Activated CD4-positive, alpha-beta T cell treated with anti-CD3 and anti-CD28 coated beads, Interleukin-2, amount 50 U/mL, for 1 hour (primary cell): ENCODE measurements at places on chromosomes 7 and 10.

DNA sequence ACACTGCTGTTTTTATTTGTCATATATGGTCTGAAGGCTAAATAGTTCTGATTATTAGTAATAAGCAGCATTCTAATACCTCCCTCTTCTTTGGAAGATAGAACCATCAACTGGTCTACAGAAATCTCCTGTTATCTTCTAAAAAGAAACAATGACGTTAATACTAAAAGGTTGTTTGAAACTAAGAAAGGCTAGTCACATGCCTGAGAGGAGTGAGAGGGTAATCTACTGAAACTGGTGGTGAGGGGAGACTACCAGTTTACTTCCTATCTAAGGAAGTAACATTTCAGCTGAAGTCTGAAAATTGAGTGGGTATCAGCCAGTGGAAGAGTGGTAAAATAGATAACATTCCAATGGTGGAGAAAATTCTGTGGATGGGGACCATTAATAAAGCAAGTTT is 48.4 kb downstream of the FGFBP3 start:
- no peak for DNase-seq

DNA sequence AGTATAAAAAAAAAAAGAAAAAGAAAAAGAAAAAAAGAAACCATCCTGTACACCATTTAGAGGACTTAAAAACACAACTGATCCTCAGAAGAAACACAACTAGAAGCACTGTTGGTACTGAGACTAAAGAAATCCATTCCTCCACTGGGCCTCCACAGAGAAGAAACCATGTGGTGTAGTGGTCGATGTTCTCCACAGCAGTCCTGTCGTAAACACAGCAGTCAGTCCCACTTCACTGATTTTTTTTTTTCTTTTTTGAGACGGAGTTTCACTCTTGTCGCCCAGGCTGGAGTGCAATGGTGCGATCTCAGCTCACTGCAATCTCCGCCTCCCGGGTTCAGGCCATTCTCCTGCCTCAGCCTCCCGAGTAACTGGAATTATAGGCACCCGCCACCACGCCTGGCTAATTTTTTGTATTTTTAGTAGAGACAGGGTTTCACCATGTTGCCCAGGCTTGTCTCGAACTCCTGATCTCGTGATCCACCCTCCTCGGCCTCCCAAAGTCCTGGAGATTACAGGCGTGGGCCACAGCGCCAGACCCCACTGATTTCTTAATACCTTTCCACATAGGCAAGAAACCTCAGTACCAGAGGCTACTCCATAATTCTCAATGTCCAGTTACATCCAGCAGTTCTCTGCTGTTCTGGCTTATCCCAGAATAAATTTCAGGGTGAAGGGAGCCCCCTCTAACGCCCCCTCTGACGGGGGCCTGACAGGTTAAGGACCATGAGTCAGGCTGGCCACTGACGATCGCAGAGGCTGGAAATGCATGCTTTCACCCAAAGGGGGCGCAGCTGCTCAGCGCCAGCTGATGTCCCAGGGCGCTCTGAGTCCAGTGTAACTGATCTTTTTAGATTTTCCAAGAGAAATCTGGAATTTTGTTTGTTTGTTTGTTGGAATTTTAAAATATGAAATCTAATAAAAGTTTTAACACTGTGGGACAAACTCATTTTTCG is 24.8 kb upstream of the FFAR4 start:
- no peak for DNase-seq

GRCh38 chr10:13942035-13942434 is 355.3 kb downstream of the PRPF18 start:
- DNase-seq = no peak

- DNase-seq = no peak
Measured at GRCh38 chr7:41731493-41732435, 28.9 kb upstream of the INHBA start.

DNA sequence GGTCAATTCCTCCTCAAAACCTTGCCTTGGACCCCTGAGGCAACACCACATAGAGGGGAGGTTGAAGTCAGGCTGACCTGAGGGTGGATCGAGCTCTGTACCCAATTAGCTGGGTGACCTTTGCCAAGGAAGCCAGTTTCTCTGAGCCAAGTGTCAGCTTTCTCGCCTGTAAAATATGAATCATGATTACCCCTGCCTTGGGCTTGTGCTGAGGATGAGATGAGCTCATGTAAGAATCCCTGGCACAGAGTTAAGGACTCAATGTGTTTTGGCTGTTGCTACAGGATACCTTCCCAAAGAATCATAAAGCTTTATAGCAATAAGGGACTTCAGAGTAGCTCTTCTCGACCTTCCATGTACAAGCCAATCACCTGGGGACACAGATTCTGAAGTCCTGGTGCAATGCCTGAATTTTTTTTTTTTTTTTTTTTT is 43.5 kb upstream of the CACUL1 start:
- no peak for DNase-seq

- DNase-seq = no peak
Measured at GRCh38 chr10:119355930-119356329, 148.6 kb downstream of the GRK5 start.
